ENCODE measurements at places on chromosomes 3 and 15. TPM values are rescaled to one million over a fixed set of nuclear protein-coding genes. Genes with fewer than 3 reads are reported as not detected.

EPHB3 gene
- total RNA-seq = 1.4 TPM

EAF2 gene
- 11.3 TPM for total RNA-seq

LINGO1 gene
- total RNA-seq = not detected

SLC26A6 gene
- total RNA-seq = 11.3 TPM

SSUH2 gene
- 0.27 TPM for total RNA-seq

GRCh38 chr15:38002883-38003477 lies 68.5 kb downstream of the TMCO5A start:
- DNase-seq = peak; percentile 67

DNA sequence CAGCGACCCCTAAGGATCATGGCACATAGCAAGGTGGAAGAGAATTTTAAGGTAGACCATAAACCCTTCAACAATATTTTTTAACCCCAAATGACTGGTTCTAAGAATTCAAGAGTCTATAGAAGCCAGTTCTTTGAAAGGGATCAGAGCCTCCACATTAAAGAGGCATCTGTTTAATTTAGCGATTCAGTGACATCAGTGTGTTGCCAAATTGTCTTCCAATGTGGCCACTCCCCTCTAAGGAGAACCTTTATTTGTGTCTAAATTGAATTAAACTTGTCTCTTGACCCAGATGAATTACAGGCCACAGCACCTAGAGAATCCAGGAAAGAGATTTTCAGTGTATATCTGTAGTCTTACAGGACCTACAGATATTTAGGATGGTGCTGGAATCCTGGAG lies 6.6 kb upstream of the SH3BP5 start:
- no peak for DNase-seq

DNA sequence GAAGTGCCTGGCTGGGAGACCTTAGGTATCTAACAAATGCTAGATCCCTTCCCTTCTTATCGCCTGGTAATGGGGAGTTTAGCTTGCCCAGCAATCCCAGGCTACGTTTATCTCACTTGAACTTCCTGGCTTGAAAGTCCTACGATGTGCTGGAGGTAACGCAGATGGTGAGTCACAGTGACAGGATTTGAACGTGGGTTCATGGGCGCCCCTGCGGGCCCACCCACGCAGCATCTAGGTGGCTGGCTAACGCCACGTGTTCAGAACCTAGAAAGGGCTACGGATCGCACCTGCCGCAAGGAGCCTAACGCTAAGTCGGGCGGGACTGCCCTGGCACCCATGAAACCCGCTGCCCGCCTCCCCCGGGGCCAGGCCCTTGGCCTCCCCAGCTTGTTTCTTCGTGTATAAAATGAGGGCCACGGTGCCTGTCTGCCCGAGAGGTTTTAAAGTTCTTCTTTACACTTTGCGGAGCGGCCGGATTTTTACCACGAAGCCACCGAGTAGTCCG lies 600 bp upstream of the USP3 start:
- DNase-seq = peak; percentile 88
